ENCODE measurements at places on chromosomes 3 and 15. TPM values are rescaled to one million over a fixed set of nuclear protein-coding genes. Genes with fewer than 3 reads are reported as not detected.

- no peak overlapping the region for H3K4me3 ChIP-seq
- peaks cover 2% of the 10 kb centered on the region for H3K27me3 ChIP-seq
- no peak overlapping the region for H3K27ac ChIP-seq
- DNase-seq: no peak
These were observed 6.1 kb downstream of the MOBP start for GRCh38 chr3:39473452-39474125.

DNA sequence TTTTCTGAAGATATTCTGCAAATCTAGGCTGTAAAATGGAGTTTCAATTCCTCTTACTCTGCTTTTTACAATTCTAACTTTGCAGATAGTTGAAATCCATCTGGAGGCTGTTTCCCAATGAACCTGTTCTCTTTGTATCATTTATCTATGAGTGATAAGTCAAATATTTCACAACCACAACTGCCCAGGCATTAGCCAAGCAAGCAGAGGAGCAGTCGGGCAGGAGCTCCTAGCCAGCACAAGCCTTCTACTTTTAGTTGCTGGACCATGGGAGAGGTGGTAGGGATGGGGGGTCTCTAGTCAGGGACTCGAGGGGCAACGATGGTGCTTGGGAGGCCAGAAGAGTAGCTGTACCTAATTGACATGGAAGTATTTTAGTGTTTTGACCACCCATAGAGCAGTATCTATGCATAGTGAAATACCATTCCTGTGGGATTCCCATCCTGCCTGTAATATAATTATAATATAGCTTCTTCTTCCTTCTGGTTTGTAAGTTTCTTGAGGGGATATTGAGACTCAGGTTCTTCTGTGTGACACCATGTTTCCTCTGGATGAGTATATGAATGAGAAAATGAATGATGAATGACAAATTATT, 353.5 kb upstream of the IL12A start:
- no peaks in the 10 kb centered on the region for H3K4me1 ChIP-seq
- no peaks in the 10 kb centered on the region for H3K27me3 ChIP-seq
- no peaks in the 10 kb centered on the region for H3K36me3 ChIP-seq

- no peaks in the 10 kb centered on the region for H3K36me3 ChIP-seq
- peaks cover 5% of the 10 kb centered on the region for H3K4me1 ChIP-seq
These were observed 149.1 kb downstream of the NFKBIZ start for GRCh38 chr3:101998256-101998926.

- no peak overlapping the region for H3K27ac ChIP-seq
- H3K4me3 ChIP-seq: no peak overlapping the region
- H3K4me1 ChIP-seq: peaks cover 11% of the 10 kb centered on the region
- no peaks in the 10 kb centered on the region for H3K36me3 ChIP-seq
- H3K27me3 ChIP-seq: no peaks in the 10 kb centered on the region
- no peak for DNase-seq
These were observed 272.9 kb upstream of the KCNMB2 start for GRCh38 chr3:178263236-178263916.

Gene SLC22A13
- 0.41 TPM for total RNA-seq

Gene TMCC1
- 35.4 TPM for total RNA-seq

Gene CHRNA3
- 3.8 TPM for total RNA-seq

Measured in neural crest cell (in vitro differentiated cells).